ENCODE measurements at places on chromosomes 6 and 20. TPM values are rescaled to one million over a fixed set of nuclear protein-coding genes. Genes with fewer than 3 reads are reported as not detected.
A peak's percentile ranks its signal among the peaks of the same experiment; 100 is the strongest.

- peak overlapping the region; percentile 62 for H3K27ac ChIP-seq
- peak overlapping the region; percentile 86 for H3K4me3 ChIP-seq
- H3K36me3 ChIP-seq: peaks cover 31% of the 10 kb centered on the region
- DNase-seq: no peak
- H3K27me3 ChIP-seq: no peaks in the 10 kb centered on the region
- peaks cover 30% of the 10 kb centered on the region for H3K4me1 ChIP-seq
Observed at GRCh38 chr6:118935978-118936703, 1.2 kb upstream of the MCM9 start.

DNA sequence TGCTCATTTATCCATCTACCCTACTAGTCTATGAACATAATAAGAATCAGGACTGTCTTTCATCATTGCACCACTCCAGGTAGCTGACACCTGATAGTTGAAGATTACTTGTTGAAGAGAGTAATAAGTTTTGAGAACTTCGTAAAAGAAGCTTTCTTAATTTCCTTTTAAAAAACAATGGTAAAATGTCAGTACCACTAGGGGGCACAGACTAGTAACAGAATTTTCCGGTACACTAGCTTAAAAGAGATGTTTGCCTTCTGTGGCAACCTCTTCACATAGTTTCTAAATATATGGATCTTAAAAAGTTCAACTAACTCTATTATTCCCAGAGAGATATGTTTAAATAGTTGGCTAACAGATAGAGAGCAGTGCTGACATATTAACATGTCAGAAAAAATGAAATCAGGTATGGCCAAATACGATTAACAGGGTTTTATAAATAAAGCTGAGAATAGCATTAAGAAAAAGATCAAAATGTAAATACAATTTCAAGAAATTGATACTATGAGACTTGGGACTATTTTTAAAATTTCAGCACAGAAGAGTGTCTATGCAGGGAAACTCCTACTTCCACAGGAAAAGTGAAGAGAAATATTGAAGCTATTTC, 5.4 kb upstream of the KCNQ5 start:
- no peak overlapping the region for H3K27ac ChIP-seq
- DNase-seq: no peak
- peaks cover 10% of the 10 kb centered on the region for H3K4me1 ChIP-seq
- no peak overlapping the region for H3K4me3 ChIP-seq

- H3K4me3 ChIP-seq: no peak overlapping the region
- peaks cover 13% of the 10 kb centered on the region for H3K27me3 ChIP-seq
- no peaks in the 10 kb centered on the region for H3K36me3 ChIP-seq
- H3K27ac ChIP-seq: no peak overlapping the region
- no peak for DNase-seq
Observed at GRCh38 chr6:4677011-4677750, 99.0 kb upstream of the CDYL start.

DNA sequence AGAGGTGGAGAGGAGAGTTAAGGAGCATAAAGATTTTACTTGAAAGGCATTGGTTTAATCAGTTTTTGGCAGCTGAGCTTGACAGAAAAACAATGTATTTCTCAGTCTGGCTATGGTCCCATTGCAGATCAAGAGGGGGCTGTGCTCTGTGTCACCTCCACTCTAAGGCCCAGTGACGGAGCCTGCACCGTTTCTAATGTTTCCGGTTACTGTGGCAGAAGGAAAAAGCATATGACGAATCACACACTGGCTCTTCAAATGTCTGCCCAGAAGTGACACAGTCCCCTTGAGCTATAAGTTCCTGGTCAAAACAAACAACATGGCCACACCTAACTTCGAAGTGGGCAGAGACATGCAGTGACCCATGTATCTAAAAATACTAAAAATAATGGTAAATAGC, 372.0 kb downstream of the PLCB1 start:
- H3K4me1 ChIP-seq: no peaks in the 10 kb centered on the region
- DNase-seq: no peak
- H3K4me3 ChIP-seq: no peak overlapping the region
- no peaks in the 10 kb centered on the region for H3K36me3 ChIP-seq

- no peaks in the 10 kb centered on the region for H3K27me3 ChIP-seq
- H3K27ac ChIP-seq: no peak overlapping the region
- no peaks in the 10 kb centered on the region for H3K36me3 ChIP-seq
- no peak for DNase-seq
- H3K4me1 ChIP-seq: no peaks in the 10 kb centered on the region
Observed at GRCh38 chr6:98335594-98335993, 498.8 kb upstream of the POU3F2 start.

Gene CALHM6
- 1.4 TPM for total RNA-seq

Gene NOX3
- total RNA-seq: not detected

Measured in Calu3 (cell line).